AG08395 (cell line): ENCODE measurements at places on chromosomes 3 and 15.
A peak's percentile ranks its signal among the peaks of the same experiment; 100 is the strongest.

- no peak for DNase-seq
These were observed 1249.8 kb downstream of the ROBO1 start for GRCh38 chr3:78517965-78518364.

DNA sequence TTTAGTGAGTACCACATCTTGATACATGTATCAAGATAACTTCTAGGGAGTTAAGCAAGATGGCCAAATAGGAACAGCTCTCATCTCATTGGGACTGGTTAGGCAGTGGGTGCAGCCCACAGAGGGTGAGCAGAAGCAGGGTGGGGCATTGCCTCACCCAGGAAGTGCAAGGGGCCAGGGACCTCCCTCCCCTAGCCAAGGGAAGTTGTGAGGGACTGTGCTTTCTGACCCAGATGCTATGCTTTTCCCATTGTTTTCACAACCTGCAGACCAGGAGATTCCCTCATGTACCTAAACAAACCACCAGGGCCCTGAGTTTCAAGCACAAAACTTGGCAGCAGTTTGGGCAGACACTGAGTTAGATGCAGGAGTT is 665.0 kb upstream of the CBLB start:
- no peak for DNase-seq

DNA sequence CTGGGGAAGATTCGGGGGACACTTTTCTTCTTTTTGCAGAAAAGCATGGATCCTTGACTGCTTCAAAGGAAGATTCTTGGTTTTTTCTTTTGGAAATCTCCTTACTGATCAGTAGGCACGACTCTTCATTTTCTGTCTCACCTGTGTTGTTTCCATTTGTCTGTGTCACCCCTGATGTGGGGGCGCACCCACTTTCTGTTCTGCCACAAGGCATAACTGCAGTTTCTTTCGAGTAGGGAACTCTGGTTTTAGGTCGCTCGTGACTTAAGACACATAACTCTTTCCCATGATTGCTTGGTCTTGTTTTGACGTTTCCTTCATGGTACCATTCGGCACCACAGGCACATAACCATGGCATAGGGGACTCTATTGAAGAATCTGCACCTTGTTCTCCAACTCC is 31.3 kb downstream of the RNF168 start:
- no peak for DNase-seq

DNA sequence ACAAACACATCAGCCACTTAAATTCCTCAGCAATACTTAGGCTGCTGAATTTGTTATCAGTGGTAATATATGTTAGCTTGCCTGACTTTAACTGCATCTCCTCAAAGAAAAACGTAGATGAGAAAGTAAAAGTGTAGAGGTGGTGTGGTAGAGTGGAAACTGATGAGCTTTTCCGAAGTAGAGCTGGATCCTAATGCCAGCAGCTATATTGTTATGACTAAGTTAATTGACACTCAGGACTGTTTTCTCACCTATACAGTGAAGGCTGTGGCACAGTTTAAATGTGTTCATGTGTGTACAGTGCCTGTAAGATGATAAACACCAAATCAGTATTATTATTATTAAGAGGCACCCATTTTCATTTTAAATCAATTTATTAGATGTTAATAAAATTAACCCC is 174.9 kb downstream of the TNIK start:
- DNase-seq: no peak

DNA sequence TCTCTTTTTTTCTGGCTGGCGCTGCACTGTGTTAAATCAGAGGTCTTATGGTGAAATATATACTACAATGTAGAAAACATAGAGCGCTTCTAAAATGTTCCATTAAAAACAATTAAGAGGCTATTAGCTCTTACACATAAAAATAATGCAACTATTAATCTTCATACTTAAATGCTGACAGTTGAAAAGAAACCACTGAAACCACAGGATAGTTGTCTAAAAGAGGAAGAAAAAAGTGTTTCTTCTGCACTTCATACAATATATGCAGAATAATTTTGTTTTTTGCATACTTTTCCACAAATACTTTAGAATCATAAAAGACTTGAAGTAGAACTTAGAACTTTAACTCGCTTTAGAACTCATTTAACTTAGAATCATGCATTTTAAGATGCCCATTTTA is 170.5 kb downstream of the PYDC2 start:
- DNase-seq: no peak

GRCh38 chr3:7306901-7307300 is 446.0 kb downstream of the GRM7 start:
- no peak for DNase-seq

DNA sequence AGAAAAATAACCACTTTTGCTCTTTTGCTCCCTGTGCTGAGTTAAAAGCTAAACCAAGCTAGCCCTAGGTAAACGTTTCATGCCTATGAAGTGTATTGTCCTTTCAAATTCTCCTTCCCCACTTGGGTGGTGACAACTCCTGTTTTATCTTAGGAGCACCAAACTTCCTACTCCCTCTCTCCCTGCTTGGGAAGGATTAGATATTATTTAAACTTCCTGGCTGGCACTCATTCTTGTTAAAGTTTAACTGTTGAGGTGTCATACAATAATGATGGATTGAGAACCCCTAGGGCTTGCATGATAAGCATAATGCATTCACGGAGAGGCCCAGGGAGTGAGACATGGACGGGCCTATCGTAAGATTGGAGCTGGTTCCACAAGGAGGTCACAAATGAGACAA is 29.5 kb downstream of the B4GALT4 start:
- no peak for DNase-seq

GRCh38 chr3:40187945-40188344 is 121.6 kb upstream of the EIF1B start:
- no peak for DNase-seq

- DNase-seq: no peak
These were observed 29.6 kb downstream of the KIF7 start for GRCh38 chr15:89625716-89626115.

- DNase-seq: no peak
These were observed 19.6 kb upstream of the RNU6-1 start for GRCh38 chr15:67859331-67859946.

- peak; percentile 73 for DNase-seq
These were observed 84.6 kb upstream of the CDV3 start for GRCh38 chr3:133488785-133489367.

GRCh38 chr3:73618461-73618860 is 6.3 kb downstream of the PDZRN3 start:
- no peak for DNase-seq

DNA sequence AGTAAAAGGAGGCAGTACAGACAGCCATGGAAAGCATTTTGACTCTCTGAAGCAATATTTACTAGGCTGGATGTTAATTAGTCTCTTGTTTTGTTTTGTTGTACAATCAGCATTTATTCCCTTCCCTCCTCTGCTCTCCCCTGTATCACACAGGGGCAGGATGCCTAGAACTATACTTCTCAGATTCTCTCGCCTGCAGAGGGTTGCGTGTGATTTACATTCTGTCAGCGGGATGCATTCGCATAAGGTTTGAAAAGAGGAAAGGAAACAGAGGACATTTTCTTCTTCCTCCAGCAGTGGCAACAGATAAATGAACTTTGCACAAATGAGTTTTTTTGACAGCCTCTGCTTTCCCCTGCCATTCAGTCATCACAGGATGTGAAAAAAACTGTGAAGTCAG is 188.3 kb downstream of the RSL24D1 start:
- DNase-seq: no peak

DNA sequence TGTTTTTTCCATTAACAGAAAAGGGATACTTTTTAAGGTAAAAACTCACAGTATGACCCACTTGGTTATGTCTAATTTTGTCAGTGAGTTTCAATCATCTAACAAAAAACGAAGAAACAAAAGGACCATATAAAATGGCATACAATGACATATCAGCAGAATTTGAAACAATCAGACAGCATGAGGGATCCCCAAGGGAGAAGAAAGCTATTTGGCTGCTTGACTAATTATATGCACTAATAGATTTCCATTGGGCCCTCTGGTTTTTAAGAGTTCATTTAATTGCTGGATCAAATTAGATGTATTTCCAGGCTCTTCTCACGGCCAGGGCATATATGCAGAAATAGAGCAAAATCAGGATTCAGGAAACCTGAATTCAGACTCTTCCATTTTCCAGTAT is 376.4 kb upstream of the GBE1 start:
- DNase-seq: no peak
